ENCODE measurements at places on chromosomes 11 and 22.

GRCh38 chr11:27557226-27557625 is 50.7 kb upstream of the LIN7C start:
- no peak for DNase-seq

DNA sequence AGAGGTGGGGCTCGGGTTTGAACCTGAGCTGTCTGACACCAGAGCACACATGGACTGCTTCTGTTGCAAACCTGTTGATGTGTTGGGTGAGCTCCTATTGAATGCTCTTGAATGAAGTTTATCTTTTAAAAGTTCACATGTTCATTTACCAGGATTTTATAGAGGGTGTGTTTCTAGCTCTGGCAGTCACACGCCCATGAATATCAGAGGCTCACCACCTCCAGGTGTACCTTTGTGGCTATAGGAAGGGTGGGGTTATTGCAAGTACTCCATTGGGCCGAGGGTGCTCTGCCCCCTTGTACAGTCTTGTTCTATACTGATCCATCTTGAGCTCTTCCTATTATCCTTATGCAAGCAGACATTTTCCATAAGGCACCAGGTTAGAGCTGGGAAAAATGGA is 9.2 kb downstream of the ENDOD1 start:
- no peak for DNase-seq

GRCh38 chr22:44032126-44032730 is 8.1 kb downstream of the PARVB start:
- no peak for DNase-seq

- DNase-seq: no peak
Measured at GRCh38 chr22:37745548-37746365, 48.9 kb downstream of the TRIOBP start.

GRCh38 chr22:29605527-29605850 is 2.1 kb downstream of the NF2 start:
- DNase-seq: no peak

- DNase-seq: no peak
Measured at GRCh38 chr11:9760193-9760575, 96.3 kb downstream of the SWAP70 start.

DNA sequence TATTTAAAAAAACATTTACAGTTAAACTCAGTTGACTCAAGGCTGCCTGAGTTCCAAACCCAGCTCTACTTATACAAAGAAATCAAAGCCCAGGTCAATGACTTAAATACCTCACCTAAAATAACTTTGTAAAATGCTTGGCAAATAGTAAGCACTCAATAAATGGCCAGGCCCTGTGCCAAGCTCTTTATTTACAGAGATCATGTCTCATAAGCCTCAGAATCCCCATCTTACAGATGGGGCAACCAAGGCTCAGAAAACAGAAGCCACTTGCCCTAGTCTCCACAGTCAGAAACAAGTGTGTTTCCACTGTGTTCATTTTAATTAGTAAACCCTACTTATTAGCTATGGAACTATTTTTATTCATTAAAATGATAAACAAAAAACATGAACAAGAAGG is 30.5 kb upstream of the TTC28 start:
- no peak for DNase-seq

GRCh38 chr11:36333897-36334296 is 37.8 kb downstream of the PRR5L start:
- no peak for DNase-seq

- DNase-seq: no peak
Measured at GRCh38 chr11:20864628-20865027, 195.2 kb downstream of the NELL1 start.

DNA sequence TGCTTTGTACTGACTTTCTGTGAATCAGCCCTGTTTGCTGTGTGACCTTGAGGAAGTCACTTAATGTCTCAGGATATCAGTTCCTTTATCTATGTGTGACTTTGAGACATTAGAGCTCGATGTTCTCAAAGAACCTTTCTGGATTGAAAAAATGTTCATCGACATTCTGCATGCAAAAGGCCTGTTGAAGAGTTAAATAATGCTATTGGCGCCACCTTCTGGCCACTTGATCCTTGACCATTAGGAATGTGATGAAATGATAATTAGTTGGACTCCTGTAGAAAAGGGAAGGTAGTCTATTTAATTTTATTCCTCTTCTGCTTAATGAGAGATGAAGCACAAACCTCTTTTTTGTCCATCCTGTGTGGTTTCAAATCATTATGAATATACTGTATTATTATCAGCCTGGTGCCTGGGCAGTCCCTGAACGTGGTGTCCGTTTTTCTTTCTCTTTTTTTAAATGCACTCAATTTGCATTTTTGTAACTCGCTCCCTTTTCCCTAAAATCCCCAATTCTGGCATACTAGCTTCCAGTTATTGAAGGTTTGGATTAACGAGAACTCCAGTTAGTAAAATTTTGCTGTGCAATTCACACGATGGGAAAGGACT is 20.7 kb downstream of the ELF5 start:
- DNase-seq: no peak

DNA sequence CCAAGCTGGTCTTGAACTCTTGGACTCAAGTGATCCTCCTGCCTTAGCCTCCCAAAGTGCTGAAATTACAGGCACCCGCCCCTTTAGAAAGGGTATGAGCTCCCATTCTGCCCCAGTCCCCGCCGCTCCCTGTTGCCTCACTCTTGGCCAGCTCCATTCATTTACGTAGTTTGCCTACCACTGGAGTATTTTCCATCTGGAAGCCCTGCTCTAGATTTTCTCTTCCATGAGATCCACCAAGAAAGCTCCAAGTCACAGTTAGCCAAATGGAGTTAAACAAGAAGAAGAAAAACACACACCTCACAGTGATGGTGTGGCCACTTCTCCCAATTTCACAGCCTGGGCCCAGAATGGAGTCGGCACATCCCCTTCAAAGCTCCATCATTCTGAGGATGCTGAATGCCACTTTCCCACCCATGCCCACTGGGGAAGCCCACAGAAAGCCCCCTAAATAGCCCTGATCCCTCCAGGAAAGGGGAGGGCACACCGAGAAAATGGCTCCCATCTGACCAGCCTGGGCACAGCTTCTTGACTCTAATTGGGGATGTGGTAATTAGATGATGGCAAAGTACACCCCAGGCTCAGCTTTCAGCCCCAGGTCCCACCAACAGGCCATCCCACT is 381.2 kb downstream of the MN1 start:
- no peak for DNase-seq

DNA sequence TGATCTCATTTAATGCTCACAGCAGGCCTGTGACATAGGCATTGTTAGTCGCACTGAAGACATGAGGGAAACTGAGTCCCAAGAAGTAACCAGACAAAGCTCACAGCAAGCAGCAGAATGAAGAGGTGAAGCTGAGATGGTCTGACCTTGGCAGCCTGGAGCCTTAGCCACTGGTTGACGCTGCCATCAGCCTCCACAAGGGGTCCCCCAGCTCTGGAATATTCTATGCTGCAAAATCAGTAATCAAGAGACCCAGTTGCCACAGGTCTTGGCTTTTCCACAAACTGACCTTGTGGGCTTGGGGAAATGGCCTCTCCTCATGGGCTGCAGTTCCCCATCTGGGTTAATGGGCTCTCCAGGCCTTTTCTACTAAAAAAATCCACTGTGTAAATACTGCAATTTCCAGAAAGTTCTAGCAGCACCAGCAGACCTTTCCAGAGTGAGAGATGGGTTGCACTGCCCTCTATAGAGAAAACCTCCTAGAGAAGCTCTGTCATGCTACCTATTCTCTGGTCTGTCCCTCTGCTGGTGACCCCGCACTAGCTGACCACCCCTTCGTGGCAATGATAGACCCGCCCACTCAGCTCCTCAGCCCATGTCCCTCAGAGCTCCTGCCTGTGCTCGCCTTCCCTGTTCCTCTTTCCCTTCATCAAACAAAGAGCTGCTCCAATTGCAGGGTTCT is 22.6 kb upstream of the ISX start:
- DNase-seq: no peak

DNA sequence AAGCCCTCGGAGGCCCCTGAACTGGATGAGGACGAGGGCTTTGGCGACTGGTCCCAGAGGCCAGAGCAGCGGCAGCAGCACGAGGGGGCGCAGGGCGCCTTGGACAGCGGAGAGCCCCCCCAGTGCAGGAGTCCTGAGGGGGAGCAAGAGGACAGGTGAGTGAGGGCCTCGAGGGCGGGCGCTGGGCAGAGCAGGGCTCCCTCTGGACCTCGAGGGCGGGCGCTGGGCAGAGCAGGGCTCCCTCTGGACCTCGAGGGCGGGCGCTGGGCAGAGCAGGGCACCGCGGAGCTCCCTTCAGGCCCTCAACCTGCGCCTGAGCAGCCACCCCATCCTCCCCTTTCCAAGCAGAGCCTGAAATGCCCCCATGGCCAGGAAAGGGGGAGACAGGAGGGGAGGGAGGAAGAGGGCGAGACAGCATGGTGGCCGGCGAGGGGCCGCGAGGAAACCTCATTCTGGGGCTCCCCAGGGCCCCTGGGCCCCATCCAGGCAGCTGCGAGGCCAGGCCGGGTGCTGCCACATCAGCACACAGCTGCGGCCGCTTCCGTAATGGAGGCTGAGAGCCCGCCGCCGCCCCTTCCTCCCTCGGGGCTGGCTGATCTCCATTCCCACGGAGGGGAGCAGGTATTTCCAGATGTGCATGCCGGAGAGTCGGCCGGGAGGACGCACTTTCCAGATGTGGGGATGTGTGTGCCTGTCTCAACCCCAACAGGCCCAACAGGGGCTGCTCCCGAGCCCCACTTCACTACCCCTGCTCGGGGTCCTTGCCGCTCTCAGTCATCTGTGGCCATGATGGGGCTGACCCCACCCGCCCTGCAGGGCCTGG is 10.0 kb downstream of the PRR33 start:
- DNase-seq: no peak

DNA sequence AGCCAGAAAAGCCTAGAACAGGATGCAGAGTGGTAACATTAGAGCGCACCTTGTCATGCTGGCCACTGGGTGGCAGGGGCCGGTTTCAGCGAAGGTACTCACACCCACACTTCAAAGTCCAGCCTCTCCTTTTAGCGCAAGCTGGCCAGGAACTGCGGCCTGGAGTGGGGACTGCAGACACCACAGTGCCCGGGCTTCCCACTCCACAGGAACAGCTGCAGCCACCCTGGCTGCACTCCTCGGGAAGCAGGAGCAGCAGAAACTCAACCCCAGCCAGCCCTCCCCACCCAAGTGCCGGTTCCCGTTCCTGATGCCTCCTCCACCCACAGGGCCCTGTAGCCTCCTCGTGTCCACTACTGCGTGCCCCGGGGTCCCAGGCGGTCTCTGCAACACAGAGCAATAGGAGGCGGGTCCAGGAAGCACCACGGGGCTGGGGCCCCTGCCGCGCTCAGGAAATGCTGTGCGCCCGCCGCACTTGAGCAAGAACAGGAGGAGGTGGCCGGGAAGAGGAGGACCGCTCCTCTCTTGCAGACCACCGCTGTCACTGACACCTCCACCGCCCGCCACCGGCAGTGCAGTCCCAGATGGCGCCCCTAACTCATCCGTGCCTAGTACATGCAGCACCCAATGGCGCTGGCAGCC is 2.2 kb downstream of the RFPL2 start:
- no peak for DNase-seq

- DNase-seq: no peak
Measured at GRCh38 chr11:3129591-3130268, 35.4 kb downstream of the OSBPL5 start.

DNA sequence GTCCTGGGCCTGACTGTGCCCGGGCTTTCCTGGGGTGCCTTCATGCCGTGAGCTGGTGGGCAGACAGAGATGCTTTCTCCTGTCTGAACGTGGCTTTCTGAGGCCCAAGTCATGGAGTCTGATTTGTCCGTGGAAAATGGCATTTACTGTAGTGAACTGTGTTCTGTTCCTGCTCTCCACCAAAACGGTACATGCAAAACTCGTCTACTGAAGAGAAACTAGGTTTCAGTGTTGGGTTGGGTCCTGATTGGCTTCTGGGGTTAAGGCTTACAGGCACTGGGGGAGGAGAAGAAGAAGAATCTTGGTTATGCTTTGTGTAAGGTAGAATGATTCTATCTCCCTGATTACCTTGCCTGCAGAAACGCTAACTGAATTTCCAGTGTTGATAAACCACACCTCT is 541.7 kb downstream of the NTM start:
- DNase-seq: no peak

DNA sequence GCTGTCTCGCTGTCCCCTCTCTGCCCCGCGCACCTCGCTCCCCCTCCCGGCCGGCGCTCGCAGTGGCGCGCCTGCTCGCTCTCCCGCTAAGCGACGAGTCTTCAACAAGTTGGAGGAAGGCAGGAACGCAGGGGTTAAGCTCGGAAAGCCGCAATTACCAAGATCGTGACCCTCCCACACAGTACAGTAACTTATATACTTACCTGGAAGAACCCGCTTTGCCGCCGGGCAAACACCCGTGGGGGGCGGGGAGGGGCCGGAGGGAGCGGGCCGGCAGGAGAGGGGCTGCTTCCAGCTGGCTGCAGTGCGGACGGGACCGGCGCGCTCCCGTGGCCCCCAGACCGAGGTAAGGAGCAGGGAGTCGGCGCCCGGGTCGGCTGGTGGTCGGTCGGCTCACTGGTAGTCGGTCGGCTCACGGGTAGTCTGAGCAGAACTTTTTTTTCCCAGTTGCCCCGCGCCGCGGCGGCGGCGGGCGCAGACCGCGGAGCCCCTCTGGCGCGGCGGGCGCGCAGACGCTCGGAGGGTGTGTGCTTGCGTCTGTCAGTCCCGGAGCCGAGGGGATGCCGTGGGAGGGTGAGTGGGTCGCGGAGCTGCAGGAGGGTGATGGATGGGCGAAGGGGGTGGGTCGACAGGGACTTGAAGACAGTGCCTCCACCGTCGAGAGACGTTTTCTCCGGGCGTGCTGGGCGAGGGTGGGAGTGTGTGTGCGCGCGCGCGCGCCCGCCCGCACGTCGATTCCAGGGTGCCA is 101.2 kb upstream of the HSD17B12 start:
- DNase-seq: no peak

- DNase-seq: no peak
Measured at GRCh38 chr11:64876835-64877341, 1.5 kb downstream of the EHD1 start.

DNA sequence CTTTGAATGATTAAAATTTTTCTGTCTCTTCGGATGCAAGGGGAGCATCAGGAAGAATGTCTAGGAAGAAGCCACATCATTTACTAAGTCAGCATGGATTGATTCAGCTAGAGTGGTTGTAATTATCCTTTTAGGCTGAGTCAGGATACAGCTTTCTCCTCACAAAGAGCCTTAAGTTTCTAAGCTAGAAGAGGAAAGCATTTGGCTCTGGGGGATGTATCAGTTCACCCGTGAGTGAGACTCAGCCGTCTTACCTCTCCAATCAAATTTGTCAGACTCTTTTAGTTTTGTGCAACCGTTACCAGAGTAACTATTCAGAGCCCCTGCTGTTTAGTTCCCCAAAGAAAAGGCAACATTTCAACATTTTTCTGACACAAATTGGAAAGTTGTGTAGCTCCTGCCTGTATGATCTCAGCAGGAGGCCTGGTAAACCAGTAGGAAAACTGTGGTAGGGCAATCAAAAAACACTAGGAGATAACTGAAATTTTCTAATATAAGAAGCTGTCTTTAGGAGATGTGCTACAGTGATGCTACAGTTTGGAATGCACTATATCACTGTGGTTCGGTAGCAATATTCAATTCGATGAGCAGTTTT is 432.4 kb upstream of the LUZP2 start:
- DNase-seq: no peak
